Uterine smooth muscle cell (primary cell): ENCODE measurements at places on chromosomes 5 and 9. TPM values are rescaled to one million over a fixed set of nuclear protein-coding genes. Genes with fewer than 3 reads are reported as not detected.

Gene C9orf57
- total RNA-seq, result not detected in 2 replicates

Gene PCDHGA11
- 11.7 and 13.6 TPM in 2 replicates for total RNA-seq

Gene CLTB
- 89.4 and 139 TPM in 2 replicates for total RNA-seq

Gene TUSC1
- 10.4 and 14.9 TPM in 2 replicates for total RNA-seq

Gene GPR150
- total RNA-seq, result 0.12 and 0.33 TPM in 2 replicates

Gene CCL27
- total RNA-seq, result 0.11 TPM in 1 of 2 replicates, not detected in the other

Gene SH3TC2
- 1.5 and 4.8 TPM in 2 replicates for total RNA-seq

Gene TAF11L10
- not detected in 2 replicates for total RNA-seq

Gene STARD4
- total RNA-seq, result 166 and 254 TPM in 2 replicates

Gene ZFP2
- total RNA-seq, result 0.22 and 1.4 TPM in 2 replicates

Gene MAMDC2
- total RNA-seq, result 2.4 and 2.5 TPM in 2 replicates

Gene DMGDH
- total RNA-seq, result 1.1 and 3.6 TPM in 2 replicates

Gene FOXE1
- not detected in 2 replicates for total RNA-seq

Gene INSL4
- not detected in 2 replicates for total RNA-seq

Gene SPINK6
- not detected in 2 replicates for total RNA-seq

Gene TOR1A
- total RNA-seq, result 31.2 and 38.0 TPM in 2 replicates

Gene HAVCR2
- total RNA-seq, result 0.25 and 0.44 TPM in 2 replicates

Gene ZFP37
- 2.5 and 3.1 TPM in 2 replicates for total RNA-seq

Gene CCNH
- 79.7 and 108 TPM in 2 replicates for total RNA-seq

Gene DOCK8
- 0.75 and 0.89 TPM in 2 replicates for total RNA-seq

Gene NUTM2F
- total RNA-seq, result not detected in 2 replicates

Gene C1QTNF2
- 1.1 and 2.0 TPM in 2 replicates for total RNA-seq

Gene SOHLH1
- not detected in 2 replicates for total RNA-seq

Gene ANKDD1B
- total RNA-seq, result 0.33 and 0.62 TPM in 2 replicates

Gene DBH
- total RNA-seq, result not detected in 2 replicates

Gene PLAC8L1
- not detected in 2 replicates for total RNA-seq

Gene SPINK5
- total RNA-seq, result not detected in 2 replicates

Gene PCDHAC1
- 0.11 and 0.25 TPM in 2 replicates for total RNA-seq

Gene CCNB1
- total RNA-seq, result 133 and 504 TPM in 2 replicates

Gene CCDC152
- total RNA-seq, result 0.50 and 1.2 TPM in 2 replicates

Gene UBLCP1
- total RNA-seq, result 13.5 and 15.2 TPM in 2 replicates
